ENCODE measurements at places on chromosomes 2 and 18.

DNA sequence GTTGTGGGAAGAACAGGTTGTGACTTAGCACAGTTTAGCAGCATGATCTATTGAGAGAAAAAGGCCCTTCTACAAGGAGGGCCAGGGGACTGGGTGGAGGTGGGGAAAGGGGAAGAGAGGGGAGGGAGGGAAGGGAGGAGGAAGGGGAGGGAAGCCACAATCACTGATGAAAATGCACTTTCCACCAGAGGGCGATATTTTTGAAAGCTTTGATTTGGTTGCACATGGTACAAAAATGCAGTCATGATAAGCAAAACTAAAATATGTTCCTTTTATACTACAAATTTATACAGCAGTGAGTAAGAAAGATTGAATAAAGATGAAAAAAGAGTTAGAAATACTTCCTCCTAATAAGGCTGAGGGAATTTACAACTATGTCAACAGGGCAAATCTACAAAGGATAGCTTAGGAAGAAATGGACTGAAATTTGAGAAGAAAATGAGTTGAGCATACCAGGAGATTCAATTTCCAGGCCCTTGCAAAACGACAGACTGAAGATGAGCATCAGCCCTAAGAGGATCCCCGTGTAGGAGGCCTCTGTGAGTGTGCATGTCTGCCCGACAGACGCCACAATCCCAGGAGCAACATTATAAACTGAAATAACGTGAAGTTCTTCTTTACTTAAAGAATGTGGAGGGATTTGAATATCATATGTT lies 17.2 kb downstream of the SH3YL1 start:
- peak; percentile 28 for DNase-seq

- DNase-seq: no peak
These were observed 25.6 kb upstream of the PRLH start for GRCh38 chr2:237540823-237541222.

- no peak for DNase-seq
These were observed 686 bp upstream of the PNO1 start for GRCh38 chr2:68157002-68157401.

GRCh38 chr2:113686537-113686936 lies 59.5 kb downstream of the RABL2A start:
- DNase-seq: peak; percentile 23

DNA sequence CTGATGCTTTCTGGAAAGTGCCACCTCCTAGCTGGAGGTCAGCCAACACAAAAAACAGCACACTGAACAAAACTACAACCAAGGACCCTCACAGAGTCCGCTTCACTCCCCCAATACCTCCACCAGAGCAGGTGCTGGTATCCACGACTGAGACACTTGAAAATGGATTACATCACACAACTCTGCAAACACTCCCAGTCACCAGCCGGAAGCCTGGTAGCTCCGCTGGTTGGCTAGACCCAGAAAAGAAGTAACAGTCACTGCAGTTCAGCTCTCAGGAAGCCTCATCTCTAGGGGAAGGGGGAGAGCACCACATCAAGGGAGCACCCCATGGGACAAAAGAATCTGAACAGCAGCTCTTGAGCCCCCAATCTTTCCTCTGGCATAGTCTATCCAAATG lies 175.4 kb downstream of the LCLAT1 start:
- DNase-seq: no peak

DNA sequence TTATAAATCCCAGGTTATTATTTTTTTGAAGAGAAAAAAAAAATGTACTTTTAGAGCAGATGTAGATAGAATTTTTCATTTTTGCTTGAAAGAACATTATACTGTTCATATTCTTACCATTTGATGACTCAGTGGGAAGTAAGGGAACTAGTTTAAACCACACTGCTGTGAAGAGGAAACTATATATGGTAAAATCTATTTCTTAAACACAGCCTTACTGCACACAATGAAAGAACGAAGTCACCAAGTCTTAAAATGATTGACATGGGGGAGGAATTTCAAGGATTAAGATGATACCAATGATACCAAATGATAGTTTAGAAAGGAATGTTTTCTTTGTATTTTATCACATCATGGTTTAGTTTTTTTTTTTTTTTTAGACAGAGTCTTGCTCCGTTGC lies 5.0 kb downstream of the ACTR2 start:
- peak; percentile 41 for DNase-seq

DNA sequence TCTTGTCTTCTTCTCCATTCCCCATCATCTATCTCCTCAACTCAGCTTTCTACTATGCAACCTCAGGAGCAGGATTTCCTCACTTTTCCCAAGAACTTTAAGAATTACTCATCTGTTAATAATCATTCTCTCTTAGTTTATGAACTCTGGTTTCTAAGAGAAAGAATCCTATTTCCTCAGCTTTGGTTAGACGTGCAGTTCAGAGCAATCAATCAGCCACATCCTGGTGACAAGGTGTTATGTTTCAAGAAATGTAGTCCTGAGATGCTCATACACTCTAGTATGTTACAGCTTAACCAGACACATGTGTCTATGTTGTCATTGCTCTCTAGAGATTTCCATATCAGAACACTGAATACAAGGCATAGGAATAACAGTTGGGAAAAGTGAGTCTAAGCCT lies 277.9 kb downstream of the MBD2 start:
- DNase-seq: no peak

- DNase-seq: no peak
These were observed 45.2 kb upstream of the RAB6C start for GRCh38 chr2:129934044-129934822.

- no peak for DNase-seq
These were observed 6.6 kb upstream of the ANKRD29 start for GRCh38 chr18:23669202-23669766.

DNA sequence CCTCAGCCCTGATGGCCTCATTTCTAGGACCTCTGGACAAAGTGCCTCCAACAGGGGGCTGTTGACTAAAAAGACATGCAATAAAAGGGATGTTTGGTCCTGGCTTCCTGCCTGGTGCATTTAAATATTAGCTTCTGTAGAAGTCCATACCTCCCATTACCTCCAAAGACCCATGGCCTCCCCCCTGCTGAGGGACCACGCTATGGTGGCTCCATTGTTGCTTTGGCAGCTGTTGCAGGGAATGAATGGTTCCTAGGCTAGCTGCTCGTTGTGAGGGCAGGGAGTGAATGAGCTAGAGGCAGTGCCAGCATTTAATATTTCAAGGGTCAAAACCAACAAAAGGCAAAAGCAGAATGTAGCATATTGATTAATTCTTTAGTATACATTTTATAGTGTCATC lies 285.9 kb downstream of the SLC8A1 start:
- DNase-seq: no peak

All from non-pigmented ciliary epithelial cell (primary cell).